Left ventricle myocardium inferior (tissue), 1 donor: ENCODE measurements at places on chromosomes 1 and 21. TPM values are rescaled to one million over a fixed set of nuclear protein-coding genes. Genes with fewer than 3 reads are reported as not detected.

DNA sequence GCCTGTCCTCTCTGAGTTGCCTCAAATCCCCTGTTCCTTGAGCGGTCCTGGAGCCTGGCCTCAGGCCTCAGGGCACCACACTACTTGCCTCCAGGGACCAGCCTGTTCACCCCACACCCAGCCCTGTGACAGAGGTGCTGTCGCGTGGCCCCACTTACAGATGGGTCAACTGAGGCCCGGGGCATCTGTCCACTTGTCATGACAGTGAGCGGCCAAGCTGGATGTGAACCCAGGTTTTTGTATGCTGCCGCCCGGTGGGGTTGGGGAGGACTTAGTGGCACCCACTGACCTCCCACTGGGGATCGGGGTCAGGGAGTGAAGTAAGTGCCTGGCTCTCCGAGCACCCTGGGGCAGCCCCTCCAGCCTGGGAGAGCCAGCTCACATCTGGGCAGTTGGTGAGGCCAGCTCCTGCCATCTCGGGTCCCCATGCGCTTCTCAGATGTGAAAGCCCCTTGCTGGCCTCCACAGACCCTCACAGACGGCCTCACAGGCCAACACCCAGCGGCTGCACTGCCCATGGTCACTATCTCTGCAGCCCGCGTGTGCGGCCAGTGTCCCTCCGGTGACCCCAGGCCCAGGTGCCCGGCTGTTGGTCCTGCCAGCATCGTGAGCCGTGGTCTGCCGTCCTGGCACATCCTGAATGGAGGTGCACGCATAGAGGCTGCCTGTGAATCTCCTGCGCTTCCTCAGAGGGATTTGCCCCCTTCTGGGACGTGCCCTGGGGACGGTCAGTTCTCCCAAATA is 9.3 kb upstream of the FAAP20 start:
- no peak for DNase-seq

- DNase-seq = no peak
Observed at GRCh38 chr1:75616436-75617433, 5.8 kb upstream of the SLC44A5 start.

DNA sequence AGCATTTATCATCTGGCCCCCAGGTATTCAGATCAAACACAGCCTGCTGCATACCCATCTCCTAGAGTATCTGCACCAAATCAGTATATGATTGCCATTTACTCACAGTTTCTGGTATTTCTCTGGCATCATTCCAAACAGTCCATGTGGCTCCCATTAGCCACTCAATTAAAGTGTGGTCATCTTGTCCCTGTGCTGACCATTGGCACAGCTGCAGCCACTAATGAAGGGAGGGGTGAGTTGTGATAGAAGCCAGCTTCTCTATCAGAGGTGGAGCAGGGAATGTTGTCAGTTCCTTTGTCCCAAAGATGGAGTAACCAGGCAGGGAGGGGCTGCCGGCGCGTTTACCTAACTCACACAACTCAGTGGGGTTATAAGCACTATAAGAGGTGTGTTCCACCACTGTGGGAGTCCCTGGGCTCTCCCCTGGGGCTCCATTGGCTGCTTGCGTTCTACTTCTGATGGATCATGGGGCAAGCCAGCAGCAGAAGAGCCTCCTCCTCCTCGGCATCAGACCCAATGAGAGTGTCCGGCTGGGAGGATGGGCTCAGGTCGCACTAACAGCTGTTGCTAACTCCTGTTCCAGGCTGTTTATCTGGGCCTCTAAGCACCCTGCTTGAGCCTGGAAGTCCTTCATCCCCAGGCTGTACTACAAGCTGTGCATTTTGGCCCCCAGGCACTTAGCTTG is 108.6 kb downstream of the GDAP2 start:
- no peak for DNase-seq

UBE2U gene
- 0.85 TPM for total RNA-seq

- DNase-seq = no peak
Observed at GRCh38 chr1:202162047-202162417, 1.6 kb upstream of the PTPN7 start.

DNA sequence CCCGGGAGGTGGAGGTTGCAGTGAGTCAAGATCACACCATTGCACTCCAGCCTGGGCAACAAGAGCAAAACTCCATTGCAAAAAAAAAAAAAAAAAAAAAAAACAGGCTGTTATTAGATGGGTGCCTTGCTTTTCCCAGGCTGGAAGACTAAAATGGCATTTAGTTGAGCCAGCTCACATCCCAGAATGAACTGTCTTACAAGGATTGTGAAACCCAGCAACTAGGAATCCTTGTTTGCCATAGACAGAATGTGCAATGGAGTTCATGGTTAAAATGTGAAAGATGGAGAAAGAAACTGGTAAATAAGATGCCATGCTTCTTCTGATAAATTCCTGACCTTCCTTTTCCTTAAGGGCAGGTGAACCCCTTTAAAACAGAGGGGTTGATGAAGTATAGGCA is 215.8 kb upstream of the GREM2 start:
- no peak for DNase-seq

DNA sequence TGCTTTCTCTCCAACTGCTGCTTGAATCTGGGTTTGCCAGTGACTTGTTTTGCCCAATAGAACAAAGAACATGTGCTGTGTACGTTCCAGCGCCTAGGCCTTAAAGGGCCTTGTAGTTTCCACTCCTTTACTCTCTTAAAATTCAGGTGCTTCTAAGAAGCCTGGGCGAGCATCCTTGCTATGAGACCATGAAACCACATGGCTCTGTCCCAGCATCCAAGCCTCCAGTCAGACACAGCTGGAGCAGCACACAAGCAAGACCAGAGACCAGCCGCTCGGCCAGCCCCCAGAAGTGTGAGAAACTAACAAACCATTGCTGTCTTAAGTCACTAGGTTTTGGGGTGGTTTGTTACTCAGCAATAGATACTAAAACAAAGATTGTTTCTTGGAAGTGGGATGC is 15.1 kb downstream of the PLEKHO1 start:
- DNase-seq = no peak
